Left kidney (tissue), 8 donors: ENCODE measurements at places on chromosomes 7 and 10. TPM values are rescaled to one million over a fixed set of nuclear protein-coding genes. Genes with fewer than 3 reads are reported as not detected.

- DNase-seq: no peak
Measured at GRCh38 chr7:50426280-50427045, 23.7 kb downstream of the FIGNL1 start.

- no peak for DNase-seq
Measured at GRCh38 chr10:14211610-14212009, 119.1 kb downstream of the FRMD4A start.

ZNF775 gene
- 5.3 TPM for polyA plus RNA-seq

GRCh38 chr7:134695321-134695860 is 48.7 kb downstream of the BPGM start:
- DNase-seq: no peak

DNTT gene
- polyA plus RNA-seq: 0.10 TPM

PSD gene
- polyA plus RNA-seq: 9.3 TPM

- peak; percentile 10 for DNase-seq
Measured at GRCh38 chr7:115476671-115477181, 553.8 kb downstream of the TFEC start.

GRCh38 chr10:132324186-132324585 is 7.8 kb upstream of the LRRC27 start:
- DNase-seq: no peak

ADAMTS14 gene
- 1.1 TPM for polyA plus RNA-seq
